HepG2 (cell line): ENCODE measurements at places on chromosomes 3 and 15.

- DNase-seq = peak; percentile 95
These were observed 79.4 kb upstream of the PRR23E start for GRCh38 chr3:127113571-127113891.

DNA sequence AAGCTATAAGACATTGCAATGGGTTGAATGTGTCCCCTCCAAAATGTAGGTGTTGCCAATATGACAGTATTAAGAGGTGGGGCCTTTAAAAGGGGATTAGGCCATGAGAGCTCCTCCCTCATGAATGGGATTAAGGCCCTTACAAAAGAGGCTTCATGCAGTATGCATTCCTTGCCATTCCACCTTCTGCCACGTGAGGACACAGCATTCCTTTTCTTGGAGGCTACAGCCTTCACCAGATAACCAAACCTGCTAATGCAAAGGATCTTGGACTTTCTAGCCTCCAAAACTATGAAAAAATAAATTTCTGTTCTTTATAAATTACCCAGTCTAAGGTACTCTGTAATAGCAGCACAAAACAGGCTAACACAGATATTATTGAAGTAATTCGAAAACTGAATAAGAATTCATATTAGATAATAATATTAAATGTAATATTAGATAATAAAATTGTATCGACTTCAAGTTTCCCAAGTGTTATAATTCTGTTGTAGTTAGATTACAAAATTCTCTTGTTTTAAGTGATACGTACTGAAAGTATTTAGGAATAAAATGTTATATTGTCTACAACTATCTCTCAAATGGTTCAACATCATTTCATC, 29.4 kb upstream of the ATP8B4 start:
- DNase-seq = peak; percentile 59

DNA sequence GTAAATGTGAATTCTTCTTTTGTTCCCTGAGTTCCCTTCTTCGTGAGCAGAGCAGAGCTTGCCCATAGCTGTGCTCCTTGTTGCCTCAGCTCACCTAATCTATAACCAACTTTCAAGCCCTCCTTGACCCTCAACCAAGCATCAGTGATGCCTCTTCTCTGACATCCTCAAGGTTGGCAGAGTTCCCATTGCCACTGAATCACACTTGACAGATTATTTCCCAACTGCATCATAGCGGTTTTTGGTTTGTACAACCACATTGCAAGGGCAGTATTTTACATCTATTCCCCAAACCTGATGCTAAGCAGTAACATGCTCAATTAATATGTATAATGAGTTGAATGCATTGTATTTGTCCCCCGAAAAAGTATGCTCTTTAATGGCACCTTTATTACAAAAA, 133.0 kb upstream of the SNTN start:
- no peak for DNase-seq

- no peak for DNase-seq
These were observed 23.9 kb upstream of the HRH1 start for GRCh38 chr3:11130385-11130784.
